ENCODE measurements at places on chromosomes 2 and 18.

- DNase-seq, result no peak
Measured at GRCh38 chr18:48296581-48296980, 112.6 kb downstream of the ZBTB7C start.

- no peak for DNase-seq
Measured at GRCh38 chr2:156155319-156155718, 177.2 kb downstream of the NR4A2 start.

DNA sequence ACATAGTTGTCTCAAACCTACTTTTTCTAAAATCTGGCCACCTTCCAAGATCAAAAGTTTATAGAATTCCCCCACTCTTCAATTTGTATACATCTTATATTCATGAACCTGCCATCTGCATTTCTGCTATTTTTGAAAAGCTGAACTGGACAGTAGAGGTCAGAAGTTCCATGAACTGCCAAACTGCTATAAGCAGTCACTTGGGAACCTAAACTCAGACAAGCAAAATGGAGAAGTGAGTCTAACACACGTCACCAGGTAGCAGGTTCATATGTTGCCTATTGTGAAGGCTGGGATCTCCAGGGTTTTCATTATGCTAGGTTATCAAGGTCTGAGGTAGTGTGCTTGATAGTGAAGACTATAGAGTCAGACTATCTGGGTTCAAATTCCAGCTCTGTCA lies 2.0 kb upstream of the MYO1B start:
- DNase-seq, result no peak

DNA sequence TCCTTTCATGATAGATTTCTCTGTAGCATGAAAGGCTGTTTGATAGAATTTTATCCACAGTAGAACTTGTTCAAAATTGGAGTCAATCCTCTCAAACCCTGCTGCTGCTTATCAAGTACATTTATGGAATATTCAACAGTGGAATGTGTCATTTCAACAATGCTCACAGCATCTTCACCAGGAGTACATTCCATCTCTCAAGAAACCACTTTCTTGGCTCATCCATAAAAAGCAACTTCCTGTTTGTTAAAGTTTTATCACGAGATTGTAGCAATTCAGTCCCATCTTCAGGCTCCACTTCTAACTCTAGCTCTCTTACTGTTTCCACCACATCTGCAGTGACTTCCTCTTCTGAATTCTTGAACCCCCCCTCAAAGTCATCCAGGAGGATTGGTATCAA lies 29.4 kb downstream of the PDCL3 start:
- no peak for DNase-seq

DNA sequence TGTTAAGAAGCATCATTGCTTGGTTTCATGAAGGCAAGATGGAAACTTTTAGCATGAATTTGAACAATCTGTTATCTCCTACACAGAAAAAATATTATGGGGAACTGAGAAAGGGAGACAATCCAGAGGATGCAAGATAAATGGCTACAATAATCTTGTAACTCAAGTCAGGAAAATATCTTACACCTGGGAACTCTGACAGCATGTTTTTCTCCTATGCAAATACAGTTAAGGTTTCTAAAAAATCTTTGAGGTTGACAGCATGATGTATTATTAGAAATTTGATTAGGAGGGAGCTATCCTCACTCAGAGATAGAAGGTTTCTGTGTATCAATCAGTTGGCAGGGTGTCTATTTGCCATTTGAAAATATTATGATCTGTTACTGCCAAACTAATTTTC lies 75.6 kb downstream of the GPD2 start:
- no peak for DNase-seq

- no peak for DNase-seq
Measured at GRCh38 chr2:110843496-110843895, 111.1 kb downstream of the ACOXL start.

- DNase-seq, result no peak
Measured at GRCh38 chr2:28444956-28445355, 50.9 kb upstream of the PLB1 start.

GRCh38 chr2:23563673-23564614 lies 179.0 kb downstream of the KLHL29 start:
- DNase-seq, result peak; percentile 75

DNA sequence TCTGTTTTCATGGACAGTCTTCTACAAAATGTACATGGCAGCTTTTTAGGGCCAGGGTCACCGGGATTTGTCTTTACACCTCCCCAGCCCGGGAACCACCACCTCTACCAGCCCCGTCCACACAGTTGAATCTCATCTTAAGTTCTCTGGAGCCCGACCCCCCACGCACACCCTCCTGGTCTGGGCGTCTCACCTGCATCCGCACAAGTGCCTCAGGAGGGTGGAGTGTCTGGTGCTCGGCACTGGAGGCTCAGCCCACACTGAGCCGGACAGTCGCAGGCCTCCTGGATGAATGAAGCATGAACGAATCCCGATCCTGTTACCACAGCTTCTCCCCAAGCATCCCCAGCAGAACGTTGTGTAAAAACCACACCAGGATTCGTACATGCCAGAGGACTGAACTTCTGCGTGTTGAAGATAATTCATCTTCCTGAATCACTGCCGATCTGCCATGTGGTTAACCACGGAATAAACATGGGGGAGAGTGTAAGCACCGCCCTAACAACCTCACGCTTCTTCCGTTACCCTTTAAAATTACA lies 162.0 kb downstream of the RTP5 start:
- peak; percentile 53 for DNase-seq

- no peak for DNase-seq
Measured at GRCh38 chr2:195658541-195658890, 1.5 kb downstream of the SLC39A10 start.

- no peak for DNase-seq
Measured at GRCh38 chr2:177281400-177282180, 17.1 kb upstream of the NFE2L2 start.

DNA sequence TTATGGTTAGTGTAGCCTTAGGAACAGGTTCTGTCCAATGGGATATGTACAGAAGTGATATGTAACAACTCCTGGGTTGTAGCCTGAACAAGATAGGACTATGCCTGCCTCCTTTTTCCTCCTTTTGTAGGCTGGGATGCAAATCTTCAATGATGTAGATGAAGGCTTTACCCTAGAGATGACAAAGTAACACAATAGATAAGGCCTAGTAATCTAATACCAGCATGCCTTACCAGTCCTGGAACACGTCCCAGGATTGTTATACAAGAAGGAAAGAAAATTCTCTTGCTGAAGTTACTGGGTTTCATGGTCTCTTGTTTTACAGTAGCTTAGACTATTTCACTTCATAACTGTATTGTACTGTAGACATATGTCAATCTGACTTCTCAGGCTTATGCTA lies 192.1 kb downstream of the OTX1 start:
- no peak for DNase-seq

DNA sequence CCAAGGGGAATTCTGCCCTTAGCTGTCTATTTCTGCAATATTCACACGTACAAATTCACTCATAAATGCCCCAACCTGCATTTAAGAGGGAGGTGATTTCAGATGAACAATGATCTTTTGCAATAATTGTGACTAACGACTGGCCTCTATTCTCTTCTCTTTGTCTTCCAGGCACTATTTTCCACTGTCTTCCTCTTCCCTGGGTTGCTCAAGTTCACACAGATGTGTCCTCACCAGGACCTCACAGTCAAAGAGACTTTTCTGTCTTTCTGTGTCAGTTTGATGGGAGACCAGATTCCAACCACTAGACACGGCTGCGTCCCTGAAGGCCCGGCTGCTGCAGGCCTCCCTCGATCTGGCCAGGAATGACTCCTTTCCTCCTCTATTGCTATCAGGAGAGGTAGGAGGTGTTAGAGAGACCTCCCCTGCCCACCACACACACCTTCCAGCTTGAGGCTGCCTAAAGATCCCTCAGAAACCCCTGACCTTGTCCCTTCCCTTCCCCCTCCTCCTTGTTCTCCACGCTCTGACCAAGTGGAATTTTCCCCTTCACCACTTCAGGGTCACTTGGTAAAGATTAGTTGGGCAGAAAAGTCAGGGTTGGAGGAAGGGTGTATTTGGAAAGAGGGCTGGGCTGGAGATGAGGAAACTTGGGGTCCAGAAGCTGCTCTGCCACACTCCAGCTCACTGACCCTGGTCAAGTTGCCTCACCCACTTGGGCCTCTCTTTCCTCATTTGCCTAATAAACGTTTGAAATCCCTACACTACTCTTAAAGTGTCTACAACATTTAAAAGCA lies 109.2 kb upstream of the COPS8 start:
- no peak for DNase-seq

- DNase-seq, result no peak
Measured at GRCh38 chr2:224343226-224343625, 58.7 kb downstream of the FAM124B start.

- DNase-seq, result no peak
Measured at GRCh38 chr2:147364597-147364996, 480.2 kb upstream of the ACVR2A start.

DNA sequence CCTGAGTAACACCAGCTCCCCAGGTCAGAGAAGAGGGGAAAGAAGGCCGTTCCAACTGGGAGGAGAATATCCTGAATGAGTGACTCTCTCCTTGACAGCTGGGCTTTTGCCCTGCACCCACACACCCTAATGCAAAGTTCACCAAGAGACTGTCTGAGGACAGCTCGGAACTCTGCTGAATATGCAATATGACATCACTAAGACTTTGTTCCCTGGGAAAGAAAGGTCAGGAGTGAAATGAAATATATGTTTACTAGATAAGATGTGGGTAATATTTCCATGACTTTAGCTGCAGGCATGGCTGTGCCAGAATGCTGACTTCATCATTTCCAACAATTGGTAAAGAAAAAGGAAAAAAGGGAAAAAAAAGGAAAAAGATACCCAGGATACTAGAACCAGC lies 488.2 kb upstream of the RAB6C start:
- DNase-seq, result no peak
